ENCODE measurements at places on chromosomes 13 and 19.
A peak's percentile ranks its signal among the peaks of the same experiment; 100 is the strongest.

DNA sequence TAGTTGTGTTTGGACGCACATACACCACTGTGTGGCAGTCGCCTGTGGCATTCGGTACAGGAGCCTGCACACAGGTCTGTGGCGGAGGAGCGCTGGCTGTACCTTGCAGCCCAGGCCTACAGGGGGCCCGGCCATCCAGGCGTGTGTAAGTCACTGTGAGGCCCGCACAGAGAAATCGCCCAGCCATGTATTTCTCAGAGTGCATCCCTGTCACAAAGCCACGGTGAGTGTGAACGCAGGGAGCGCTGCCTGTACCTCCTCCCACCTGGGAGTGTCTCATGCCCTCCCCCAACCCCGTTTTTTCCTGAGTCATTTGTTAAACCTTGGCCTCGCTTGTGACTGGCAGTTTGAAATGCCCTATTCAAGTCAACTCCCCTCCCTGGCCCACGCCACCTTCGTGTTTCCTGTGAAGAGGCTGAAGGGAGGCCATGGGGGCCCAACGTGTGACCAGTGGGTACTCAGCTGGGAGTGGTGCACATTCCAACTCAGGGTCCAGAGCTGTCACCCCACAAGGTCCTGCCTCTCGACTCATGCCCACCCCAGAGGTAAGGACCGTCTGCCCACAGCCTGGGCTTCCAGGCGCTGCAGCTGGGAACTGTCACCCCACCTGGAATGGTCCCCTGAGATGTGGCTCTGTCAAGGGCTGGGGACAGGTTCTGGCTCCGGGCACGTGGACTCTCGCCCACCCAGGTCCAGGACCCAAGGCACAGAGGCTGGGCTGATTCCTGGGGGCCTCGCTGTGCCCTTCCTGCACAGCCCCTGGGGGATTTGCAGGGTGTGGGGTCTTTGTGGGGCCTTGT, 11.6 kb upstream of the RASA3 start:
- DNase-seq: peak; percentile 44

- DNase-seq: peak; percentile 66
Observed at GRCh38 chr19:38361633-38362075, 12.7 kb upstream of the PSMD8 start.

GRCh38 chr19:2803486-2804155, 16.0 kb upstream of the ZNF554 start:
- DNase-seq: no peak

DNA sequence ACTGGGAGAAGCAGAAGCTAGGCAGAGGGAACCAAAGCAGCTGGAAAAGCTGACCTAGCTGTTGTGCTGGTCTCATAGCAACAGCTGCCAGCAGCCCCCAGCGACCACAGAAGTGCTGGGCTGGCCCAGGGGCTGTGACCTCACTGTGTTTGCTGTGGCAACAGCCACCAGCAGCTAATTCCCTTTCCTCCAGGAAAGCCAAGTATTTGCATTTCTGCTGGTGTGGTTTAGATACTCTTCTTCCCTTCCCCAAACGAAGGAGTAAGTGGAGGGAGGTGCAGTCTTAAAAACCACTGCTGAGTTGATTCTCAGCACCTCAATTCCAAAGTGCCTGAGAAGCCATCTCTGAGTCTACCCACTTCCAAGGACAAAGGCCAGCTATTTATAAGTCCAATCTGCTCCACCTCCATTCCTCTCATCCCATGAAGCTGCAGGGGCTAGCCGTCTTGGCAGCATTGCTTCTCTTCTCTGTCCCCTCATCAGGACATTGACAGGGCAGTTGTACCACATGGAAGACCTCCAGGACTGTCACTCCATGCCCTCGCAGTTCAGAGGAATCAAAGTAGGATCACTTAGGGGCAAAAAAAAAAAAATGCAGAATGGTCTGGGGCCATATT, 11.5 kb upstream of the CCDC97 start:
- DNase-seq: no peak

GRCh38 chr19:50590191-50590590, 22.0 kb upstream of the LRRC4B start:
- DNase-seq: no peak

GRCh38 chr13:101709952-101710351, 257.5 kb downstream of the ITGBL1 start:
- no peak for DNase-seq

GRCh38 chr13:108156749-108157148, 58.6 kb downstream of the LIG4 start:
- DNase-seq: no peak

- no peak for DNase-seq
Observed at GRCh38 chr13:56457535-56458190, 683.1 kb upstream of the PRR20A start.

DNA sequence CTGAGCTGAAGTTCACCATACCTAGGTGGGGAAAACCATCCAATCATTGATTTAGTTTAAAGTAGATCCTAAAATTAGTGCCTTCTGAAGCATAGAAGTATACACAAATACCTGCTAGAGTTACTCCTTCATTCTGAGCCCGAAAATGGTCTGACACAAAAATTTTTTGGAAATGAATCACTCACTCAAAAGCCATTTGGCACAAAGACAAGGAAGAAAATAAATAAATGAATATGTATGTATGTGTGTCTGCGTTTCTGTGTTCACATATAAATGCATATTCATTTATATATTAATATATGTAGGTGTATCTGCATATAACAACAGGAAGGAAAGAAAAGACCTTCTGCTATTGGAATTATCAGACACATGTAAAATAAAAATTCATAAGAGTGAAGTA, 614.4 kb upstream of the PCDH9 start:
- DNase-seq: no peak

DNA sequence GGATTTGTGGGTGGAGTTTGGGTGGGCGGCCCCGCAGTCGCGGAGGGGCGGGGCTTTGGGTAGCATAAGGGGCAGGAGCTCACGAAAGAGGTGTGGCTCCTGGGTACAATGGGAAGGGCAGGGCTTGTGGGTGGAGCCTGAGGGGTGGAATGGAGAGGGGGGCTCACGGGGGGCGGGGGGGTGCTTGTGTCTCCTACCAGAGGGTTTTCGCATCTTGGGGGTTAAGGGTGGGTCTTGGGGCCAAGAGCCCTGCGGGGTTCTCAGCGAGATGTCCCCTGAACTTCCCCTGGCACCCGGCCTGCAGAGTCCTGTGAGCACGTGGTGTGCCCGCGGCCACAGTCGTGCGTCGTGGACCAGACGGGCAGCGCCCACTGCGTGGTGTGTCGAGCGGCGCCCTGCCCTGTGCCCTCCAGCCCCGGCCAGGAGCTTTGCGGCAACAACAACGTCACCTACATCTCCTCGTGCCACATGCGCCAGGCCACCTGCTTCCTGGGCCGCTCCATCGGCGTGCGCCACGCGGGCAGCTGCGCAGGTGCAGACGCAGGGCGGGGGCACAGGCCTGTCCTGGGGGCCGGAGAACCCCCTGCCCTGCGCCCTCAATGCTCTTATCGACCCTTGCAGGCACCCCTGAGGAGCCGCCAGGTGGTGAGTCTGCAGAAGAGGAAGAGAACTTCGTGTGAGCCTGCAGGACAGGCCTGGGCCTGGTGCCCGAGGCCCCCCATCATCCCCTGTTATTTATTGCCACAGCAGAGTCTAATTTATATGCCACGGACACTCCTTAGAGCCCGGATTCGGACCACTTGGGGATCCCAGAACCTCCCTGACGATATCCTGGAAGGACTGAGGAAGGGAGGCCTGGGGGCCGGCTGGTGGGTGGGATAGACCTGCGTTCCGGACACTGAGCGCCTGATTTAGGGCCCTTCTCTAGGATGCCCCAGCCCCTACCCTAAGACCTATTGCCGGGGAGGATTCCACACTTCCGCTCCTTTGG, 5.1 kb downstream of the FSTL3 start:
- no peak for DNase-seq

DNA sequence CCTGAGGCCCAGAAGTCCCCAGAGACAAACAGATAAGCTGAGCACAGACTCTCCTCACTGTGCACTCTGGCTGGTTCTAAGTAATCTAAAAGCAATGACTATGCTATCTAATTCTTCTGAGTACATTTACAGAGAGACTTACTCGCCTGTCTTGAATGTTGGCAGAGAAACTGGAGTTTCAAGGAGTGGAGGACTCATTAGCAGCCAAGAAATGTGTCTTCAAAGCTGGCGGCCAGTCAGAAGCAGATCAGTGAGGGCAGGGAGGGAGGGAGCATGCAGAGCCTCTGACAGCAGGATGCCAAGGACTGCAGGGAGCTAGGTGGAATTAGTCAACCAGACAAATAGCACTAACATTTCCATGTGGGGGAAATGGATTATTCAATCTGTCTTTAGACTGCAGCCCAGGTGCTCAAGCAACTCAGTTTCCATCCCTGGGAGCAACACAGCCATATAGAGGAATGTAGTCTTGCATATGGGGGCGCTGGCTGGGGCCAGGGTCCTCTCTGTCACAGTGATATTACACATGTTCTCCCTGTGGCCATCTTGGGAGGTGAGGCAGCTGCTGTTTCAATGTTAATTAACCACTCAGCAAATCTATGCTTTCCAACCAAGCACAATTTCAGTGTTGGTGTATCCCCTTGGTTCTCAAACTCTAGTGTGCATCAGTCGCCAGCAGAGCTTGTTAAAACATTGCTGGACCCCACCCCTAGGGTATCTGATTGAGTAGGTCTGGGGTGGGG, 97.9 kb downstream of the CCNA1 start:
- DNase-seq: no peak

DNA sequence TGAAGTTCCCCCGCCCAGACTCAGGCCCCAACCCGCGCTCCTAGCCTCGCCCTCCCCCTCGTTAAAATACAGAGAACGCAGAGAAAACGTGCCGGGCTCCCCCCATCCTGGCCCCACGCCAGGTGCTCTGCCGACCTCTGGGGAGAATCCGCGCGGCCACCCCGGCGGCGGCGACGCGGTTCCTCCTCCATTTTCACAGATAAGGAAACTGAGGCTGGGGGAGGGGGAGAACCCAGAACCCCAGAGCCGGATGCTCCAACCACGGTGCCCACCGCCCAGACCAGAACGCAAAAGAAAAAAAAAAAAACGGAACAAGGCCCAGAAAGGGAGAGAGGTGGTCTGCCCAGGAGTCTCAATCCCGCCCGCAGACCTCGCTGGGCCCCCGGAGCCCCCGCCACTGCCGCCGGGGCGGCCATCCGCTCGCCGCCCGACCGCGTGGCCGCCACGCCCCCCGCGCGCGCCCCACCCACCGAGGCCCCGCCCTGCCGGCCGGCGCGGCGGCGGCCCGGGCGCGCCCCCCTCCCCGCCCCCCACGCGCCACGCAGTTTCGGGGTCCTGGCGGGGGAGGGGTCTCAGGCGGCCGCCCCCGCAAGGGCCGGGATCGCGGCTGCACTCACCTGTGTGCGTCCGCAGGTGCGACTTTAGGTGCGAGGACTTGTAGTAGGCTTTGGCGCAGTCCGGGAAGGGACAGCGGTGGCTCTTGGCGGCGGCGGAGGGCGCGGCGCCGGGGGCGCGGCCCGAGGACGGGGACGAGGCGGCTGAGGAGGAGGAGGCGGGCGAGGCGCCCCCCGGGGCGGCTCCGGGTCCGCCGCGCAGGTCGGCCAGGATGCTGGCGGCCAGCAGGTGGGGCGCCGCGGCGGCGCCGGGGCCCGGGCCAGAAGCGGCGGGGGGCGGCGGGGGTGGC, 703 bp downstream of the KLF16 start:
- peak; percentile 47 for DNase-seq

DNA sequence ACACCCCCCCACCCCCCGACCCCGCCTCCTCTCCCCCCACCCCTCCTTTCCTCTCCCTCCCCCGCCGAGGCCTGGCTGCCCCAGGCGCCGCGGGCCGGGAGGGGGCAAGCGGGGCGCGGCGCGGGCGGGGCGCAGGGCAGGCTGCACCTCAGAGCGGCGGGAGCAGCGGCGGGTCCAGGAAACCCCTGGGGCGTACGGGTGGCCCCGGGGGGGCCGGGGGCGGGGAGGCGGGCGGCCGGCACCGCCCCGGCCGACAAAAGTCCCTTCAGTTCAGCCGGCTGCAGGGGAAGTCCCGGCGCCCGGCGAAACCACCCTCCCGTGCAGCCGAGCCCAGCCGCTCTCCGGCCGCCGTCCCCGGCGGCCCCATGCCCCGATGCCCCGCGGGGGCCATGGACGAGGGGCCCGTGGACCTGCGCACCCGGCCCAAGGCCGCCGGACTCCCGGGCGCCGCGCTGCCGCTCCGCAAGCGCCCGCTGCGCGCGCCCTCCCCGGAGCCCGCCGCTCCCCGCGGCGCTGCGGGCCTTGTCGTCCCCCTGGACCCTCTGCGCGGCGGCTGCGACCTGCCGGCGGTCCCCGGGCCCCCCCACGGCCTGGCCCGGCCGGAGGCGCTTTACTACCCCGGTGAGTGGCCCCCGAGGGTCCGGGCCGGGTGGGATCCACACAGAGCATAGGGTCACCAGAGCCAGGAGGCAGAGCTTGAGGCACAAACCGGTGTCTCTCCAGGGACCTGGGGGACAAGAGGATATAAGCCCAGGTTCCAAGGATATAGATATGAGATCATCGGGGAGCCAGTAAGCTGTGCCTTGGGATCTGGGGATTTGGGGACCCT, at the start of gene BCL3:
Gene BCL3 (plus strand): TSS at position 283 of the 829 bp plus-strand sequence. CDS start 83 bp downstream, at position 366.
- DNase-seq: peak; percentile 66

DNA sequence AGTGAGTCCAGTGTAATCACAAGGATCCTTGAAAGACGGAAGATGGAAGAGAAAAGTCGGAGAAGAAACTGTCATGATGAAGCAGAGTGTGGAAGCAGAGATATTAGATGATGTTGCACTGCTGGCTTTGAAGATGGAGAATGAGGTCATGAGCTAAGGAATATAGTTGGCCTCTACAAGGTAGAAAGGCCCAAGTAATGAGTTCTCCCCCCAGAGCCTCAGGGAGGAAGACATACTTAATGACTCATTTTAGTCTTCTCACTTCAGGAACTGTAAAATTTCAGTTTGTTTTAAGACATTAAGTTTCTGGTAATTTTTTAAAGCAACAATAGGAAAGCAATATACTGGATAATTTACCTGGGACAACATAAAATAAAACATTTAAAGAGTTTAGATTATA, 1331.5 kb upstream of the PCDH20 start:
- no peak for DNase-seq

DNA sequence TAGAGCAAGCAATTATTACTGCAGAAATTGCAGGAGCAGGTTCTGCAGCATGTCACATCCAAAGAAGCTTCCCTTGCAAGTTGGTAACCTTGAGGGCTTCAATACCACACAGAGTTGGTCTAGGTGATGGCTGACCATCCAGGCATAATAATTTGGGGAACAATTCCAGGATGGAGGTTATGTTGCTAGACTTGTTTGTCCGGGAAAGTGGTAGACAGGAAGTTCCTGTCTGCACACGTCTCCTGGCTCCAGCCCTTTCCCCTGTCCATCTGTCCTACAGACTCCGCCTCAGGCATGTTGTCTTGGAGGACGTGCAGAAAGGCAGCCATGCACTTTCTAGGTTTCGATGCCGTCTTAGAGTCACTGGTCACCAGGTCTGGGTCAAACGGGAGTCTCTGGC, 26.0 kb downstream of the DPRX start:
- DNase-seq: no peak

- DNase-seq: no peak
Observed at GRCh38 chr19:18501351-18501750, 20.5 kb downstream of the ELL start.

DNA sequence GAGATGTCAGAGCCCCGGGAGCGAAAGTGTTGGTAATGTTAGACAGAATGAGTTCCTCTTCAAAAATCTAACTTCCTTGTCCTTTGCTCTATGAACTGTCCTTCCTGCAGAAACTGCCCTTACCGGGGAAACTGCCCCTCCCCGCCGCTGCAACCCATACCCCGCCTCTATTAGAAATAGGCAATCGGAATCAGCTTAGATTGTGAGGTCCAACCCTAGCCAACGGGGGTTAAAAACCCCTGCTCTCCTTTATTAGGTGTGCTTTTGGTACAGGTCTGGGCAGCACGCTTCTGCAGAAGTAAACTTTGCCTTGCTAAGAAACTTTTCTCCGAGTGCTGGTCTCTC, 11.5 kb upstream of the CAPNS1 start:
- no peak for DNase-seq
